Heart left ventricle (tissue), 16 donors: ENCODE measurements at places on chromosomes 1 and 21. TPM values are rescaled to one million over a fixed set of nuclear protein-coding genes. Genes with fewer than 3 reads are reported as not detected.

DNA sequence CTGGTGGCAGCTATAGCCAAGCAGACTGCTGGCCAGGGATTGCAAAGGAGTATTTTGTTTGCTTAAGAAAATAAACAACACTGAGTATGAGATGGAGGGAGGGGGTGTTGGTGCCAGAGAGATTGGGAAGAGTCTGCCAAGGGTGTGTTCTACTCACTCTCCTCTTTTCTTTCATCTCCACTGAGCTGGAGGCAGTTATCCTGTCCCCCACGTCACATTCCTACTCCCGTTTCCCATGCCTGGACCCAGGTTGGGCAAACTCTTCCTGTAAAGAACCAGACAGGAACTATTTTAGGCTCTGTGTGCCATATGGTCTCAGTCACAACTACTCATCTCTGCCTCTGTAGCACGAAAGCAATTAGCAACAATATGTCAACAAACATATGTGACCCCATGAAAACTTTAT, 1.4 kb upstream of the IL24 start:
- H3K4me1 ChIP-seq: peaks cover under 1% of the 10 kb centered on the region
- no peaks in the 10 kb centered on the region for H3K27me3 ChIP-seq
- no peaks in the 10 kb centered on the region for H3K36me3 ChIP-seq
- H3K4me3 ChIP-seq: no peak overlapping the region
- no peak for DNase-seq
- H3K27ac ChIP-seq: no peak overlapping the region

DNA sequence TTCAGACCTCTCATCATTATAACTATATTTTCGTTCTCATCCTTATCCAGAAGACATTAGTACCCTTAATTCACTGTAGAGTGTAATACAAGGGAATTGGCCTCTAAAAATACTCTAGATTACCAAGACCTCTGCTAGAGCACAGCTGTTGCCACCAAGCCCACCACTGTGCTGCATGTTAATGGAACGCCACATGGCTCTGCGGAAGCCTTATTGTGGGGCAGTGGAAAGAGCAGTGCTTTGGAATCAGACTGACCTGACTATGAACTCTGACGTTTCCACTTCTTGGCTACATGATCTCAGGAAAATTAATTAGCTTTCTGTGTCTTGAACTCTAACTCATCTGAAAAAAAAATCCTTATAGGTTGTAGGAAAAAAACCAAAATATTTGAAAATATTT, 222.1 kb downstream of the LMX1A start:
- no peak for DNase-seq
- no peaks in the 10 kb centered on the region for H3K4me1 ChIP-seq
- no peak overlapping the region for H3K4me3 ChIP-seq
- H3K27ac ChIP-seq: no peak overlapping the region

DNA sequence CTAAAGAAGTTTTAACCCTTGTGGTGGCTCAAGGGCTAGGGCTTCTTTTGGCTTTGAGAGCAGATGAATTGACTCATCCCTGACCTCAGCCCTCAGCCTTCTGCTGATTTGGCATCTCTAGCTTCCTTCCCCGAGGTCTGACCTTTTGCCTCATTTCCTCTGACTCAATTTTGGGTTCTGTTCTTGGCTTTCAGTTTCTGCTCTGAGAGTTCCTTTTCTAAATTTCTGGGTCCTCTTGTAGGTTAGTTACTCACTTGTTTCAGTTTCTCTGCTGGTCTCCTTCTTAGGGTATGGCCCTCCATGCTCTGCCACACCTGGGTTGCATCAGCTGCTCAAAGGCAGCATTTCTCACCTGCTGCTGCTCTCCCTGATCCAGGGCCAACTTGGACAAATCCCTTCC, 19.4 kb downstream of the PDE4B start:
- no peaks in the 10 kb centered on the region for H3K4me1 ChIP-seq
- H3K36me3 ChIP-seq: no peaks in the 10 kb centered on the region
- no peak overlapping the region for H3K4me3 ChIP-seq
- no peaks in the 10 kb centered on the region for H3K27me3 ChIP-seq
- DNase-seq: peak; percentile 32

DNA sequence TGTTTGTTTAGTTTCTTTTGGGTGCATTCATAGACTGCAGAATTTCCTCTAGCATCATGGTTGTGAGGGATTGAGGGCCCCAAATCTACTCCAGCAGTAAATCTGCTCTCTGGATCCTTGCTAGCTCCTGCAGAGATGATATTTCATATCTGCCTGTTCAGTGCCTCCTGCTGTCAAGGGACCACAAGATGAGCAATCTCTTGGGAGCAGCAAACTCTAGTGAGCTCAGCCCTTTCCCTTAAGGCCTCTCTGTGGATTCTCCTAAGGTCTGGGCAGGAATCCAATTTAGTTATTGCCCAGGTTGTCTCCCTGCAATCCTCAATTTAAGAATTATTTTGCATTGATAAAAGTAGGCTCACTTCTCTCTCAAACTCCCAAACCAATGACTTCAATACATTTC, 76.9 kb downstream of the RGS18 start:
- no peaks in the 10 kb centered on the region for H3K27me3 ChIP-seq
- H3K4me3 ChIP-seq: no peak overlapping the region
- no peak for DNase-seq
- H3K27ac ChIP-seq: no peak overlapping the region
- H3K36me3 ChIP-seq: no peaks in the 10 kb centered on the region
- no peaks in the 10 kb centered on the region for H3K4me1 ChIP-seq

GRCh38 chr1:94823116-94823515, 3.0 kb downstream of the SLC44A3 start:
- H3K27me3 ChIP-seq: peaks cover 5% of the 10 kb centered on the region
- H3K36me3 ChIP-seq: no peaks in the 10 kb centered on the region
- peaks cover 18% of the 10 kb centered on the region for H3K4me1 ChIP-seq

GRCh38 chr1:158694596-158694995, 5.9 kb downstream of the OR6K2 start:
- H3K4me3 ChIP-seq: no peak overlapping the region
- no peak overlapping the region for H3K27ac ChIP-seq
- H3K4me1 ChIP-seq: no peaks in the 10 kb centered on the region
- DNase-seq: no peak
- no peaks in the 10 kb centered on the region for H3K27me3 ChIP-seq

LCE2C gene
- not detected for polyA plus RNA-seq

DNA sequence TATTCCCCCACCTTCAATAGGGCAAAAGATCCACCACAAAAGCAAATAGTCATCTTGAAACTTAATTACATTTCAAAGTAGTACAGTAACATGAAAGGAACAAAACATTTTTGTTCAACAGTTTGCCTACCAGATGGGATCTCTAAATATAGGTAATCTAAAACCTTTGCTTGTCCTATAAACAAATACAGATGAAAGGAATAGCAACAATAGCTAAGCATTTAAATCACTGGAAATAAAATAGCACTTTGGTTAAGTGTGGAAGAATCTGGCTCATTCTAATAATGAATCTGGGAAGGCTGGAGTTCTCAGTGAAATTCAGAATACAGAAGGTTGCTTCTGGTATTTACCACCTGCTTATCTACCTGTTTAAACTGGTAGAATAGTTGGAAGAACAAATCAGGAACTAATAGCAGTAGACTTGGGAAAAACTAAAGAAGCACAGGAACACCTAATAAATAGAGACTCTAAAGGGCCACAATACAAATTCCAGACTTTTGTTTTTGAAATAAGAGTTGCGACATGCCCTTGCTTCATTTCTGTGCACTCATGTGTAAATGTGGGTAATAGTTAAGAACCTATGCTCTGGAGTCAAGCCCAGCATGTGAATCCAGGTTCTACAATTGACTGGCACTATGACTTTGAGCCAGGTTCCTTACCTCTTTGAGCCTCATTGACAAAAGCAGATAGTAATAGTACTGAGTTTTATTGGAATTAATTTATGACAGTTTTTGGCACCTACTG, 2.3 kb upstream of the LYPLAL1 start:
- no peak overlapping the region for H3K4me3 ChIP-seq
- H3K27me3 ChIP-seq: no peaks in the 10 kb centered on the region
- H3K27ac ChIP-seq: no peak overlapping the region

DNA sequence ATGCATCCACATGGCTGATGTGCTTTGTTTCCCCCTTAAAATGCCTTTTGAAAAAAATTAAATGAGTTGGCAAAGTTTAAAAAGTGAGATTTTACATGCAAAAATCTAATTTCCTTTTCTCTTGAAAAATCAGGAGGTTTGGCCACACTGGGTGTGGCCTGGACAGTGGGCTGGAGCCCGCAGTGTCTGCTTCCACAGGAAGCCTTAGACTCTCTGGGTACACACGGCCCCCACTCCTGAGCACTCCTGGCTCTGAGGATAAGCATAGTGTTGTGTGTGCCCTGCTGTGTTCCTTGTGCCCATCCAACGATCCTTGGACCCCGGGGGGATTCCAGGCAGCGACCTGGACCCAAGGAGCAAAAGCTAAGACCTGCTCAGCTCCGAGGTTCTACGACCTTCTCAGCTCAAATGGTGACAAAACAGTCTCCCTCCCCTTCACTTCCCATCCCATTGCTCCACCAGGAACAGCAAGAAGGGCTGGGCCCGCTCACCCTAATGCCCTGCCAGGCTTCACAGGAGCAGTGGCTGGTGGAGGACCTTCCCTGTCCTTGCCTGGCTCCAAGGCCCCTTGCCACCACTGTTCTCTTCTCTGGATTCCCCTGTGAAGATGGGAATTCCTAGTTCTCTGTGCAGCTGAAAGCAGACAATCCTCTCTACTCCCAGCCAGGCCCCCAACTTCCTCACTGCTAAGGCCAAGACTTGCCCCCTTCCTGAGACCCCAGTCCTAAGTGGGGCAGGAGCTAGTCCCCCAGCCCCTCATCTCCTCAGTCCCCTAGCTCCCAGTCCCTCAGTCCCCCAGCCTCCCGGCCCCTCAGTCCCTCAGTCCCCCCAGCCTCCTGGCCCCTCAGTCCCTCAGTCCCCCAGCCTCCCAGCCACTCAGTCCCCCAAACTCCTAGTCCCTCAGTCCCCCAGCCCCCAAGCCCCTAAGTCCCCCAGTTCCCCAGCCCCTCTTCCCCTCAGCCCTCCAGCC, 395.8 kb downstream of the PTPRU start:
- H3K4me3 ChIP-seq: no peak overlapping the region
- no peaks in the 10 kb centered on the region for H3K27me3 ChIP-seq
- no peak overlapping the region for H3K27ac ChIP-seq
- DNase-seq: no peak
- no peaks in the 10 kb centered on the region for H3K4me1 ChIP-seq
- no peaks in the 10 kb centered on the region for H3K36me3 ChIP-seq

CDCA8 gene
- 0.30 TPM for polyA plus RNA-seq

- H3K4me1 ChIP-seq: peaks cover 30% of the 10 kb centered on the region
- H3K36me3 ChIP-seq: no peaks in the 10 kb centered on the region
- no peak overlapping the region for H3K4me3 ChIP-seq
These were observed 2.0 kb downstream of the HES3 start for GRCh38 chr1:6245869-6246496.

NID1 gene
- 89.6 TPM for polyA plus RNA-seq

GRCh38 chr1:41639332-41639936, 155.0 kb upstream of the EDN2 start:
- peaks cover 13% of the 10 kb centered on the region for H3K4me1 ChIP-seq
- DNase-seq: no peak
- H3K36me3 ChIP-seq: no peaks in the 10 kb centered on the region

CR1L gene
- not detected for polyA plus RNA-seq

DNA sequence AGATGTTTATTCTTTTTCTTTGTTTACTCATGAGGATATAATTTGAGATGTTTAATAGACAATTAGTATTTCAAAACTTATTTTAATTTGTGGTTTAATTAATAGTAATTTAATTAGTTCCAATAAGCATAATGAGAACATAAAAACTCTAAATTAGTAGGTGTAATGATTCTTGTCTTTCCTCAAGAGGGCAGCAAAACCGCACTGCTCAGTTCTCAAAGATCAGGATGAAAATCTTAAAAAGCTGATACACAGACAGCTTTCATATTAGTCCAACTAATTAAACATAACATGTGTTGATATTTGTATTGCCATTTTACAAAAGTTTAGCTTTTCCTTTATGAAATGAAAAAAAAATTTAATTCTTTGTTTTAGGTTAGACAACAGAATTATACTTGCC, 106.7 kb upstream of the C21orf91 start:
- DNase-seq: no peak
- no peak overlapping the region for H3K27ac ChIP-seq
- no peak overlapping the region for H3K4me3 ChIP-seq
- no peaks in the 10 kb centered on the region for H3K27me3 ChIP-seq
- H3K4me1 ChIP-seq: peaks cover 4% of the 10 kb centered on the region

DNA sequence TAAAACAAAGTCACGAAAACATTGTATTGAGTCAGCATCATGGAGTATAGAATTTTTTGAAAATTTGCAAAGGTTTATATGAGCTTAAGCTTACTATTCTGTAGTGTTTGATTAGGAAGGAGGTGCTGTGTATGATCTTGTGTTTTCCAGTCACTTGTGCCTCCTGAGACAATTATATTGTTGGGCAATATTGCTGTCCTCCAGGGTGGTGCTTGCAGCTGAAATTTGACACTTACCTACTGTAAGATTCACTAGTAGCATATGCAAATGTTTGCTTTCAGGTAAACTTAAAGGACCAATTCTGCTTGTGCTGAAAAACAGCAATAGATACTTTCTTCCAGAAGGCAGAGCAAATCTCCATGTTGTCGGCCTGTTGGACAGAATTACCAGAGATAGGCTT, 268.0 kb downstream of the TGFB2 start:
- DNase-seq: no peak
- H3K27me3 ChIP-seq: no peaks in the 10 kb centered on the region
- no peak overlapping the region for H3K27ac ChIP-seq
- no peaks in the 10 kb centered on the region for H3K4me1 ChIP-seq
- H3K36me3 ChIP-seq: no peaks in the 10 kb centered on the region
